Upper lobe of left lung (tissue), 6 donors: ENCODE measurements at places on chromosomes 3 and 15. TPM values are rescaled to one million over a fixed set of nuclear protein-coding genes. Genes with fewer than 3 reads are reported as not detected.

CD200 gene
- 3.4 TPM for total RNA-seq

TRAIP gene
- 7.5 TPM for total RNA-seq

TICRR gene
- 0.55 TPM for total RNA-seq

GRCh38 chr3:30702038-30702827 is 95.8 kb downstream of the TGFBR2 start:
- H3K27ac ChIP-seq: no peak overlapping the region
- no peak for DNase-seq
- H3K36me3 ChIP-seq: no peaks in the 10 kb centered on the region
- no peaks in the 10 kb centered on the region for H3K27me3 ChIP-seq

GRCh38 chr15:80514071-80514780 is 110.0 kb downstream of the ARNT2 start:
- no peak overlapping the region for H3K27ac ChIP-seq
- DNase-seq: no peak
- H3K27me3 ChIP-seq: no peaks in the 10 kb centered on the region
- H3K36me3 ChIP-seq: no peaks in the 10 kb centered on the region
- H3K4me1 ChIP-seq: no peaks in the 10 kb centered on the region

GRCh38 chr3:111737706-111738086 is 121.4 kb upstream of the PHLDB2 start:
- H3K4me1 ChIP-seq: peaks cover 11% of the 10 kb centered on the region
- DNase-seq: no peak
- no peak overlapping the region for H3K27ac ChIP-seq
- no peaks in the 10 kb centered on the region for H3K27me3 ChIP-seq
- H3K4me3 ChIP-seq: no peak overlapping the region
- no peaks in the 10 kb centered on the region for H3K36me3 ChIP-seq

GRCh38 chr3:37964716-37965115 is 25.9 kb upstream of the VILL start:
- no peak overlapping the region for H3K27ac ChIP-seq
- DNase-seq: no peak
- H3K27me3 ChIP-seq: no peaks in the 10 kb centered on the region
- no peak overlapping the region for H3K4me3 ChIP-seq
- H3K4me1 ChIP-seq: peaks cover 40% of the 10 kb centered on the region
